ENCODE measurements at places on chromosomes 13 and 19. TPM values are rescaled to one million over a fixed set of nuclear protein-coding genes. Genes with fewer than 3 reads are reported as not detected.
A peak's percentile ranks its signal among the peaks of the same experiment; 100 is the strongest.

Gene LINGO3
- not detected for total RNA-seq

Gene CCNA1
- total RNA-seq: 0.59 TPM

Gene SIRT6
- 7.7 TPM for total RNA-seq

Gene ZFR2
- total RNA-seq: not detected

Gene C13orf46
- not detected for total RNA-seq

Gene PTGER1
- not detected for total RNA-seq

Gene ELSPBP1
- not detected for total RNA-seq

Gene PRODH2
- not detected for total RNA-seq

Gene FAM32A
- 128 TPM for total RNA-seq

Gene ZNF491
- not detected for total RNA-seq

DNA sequence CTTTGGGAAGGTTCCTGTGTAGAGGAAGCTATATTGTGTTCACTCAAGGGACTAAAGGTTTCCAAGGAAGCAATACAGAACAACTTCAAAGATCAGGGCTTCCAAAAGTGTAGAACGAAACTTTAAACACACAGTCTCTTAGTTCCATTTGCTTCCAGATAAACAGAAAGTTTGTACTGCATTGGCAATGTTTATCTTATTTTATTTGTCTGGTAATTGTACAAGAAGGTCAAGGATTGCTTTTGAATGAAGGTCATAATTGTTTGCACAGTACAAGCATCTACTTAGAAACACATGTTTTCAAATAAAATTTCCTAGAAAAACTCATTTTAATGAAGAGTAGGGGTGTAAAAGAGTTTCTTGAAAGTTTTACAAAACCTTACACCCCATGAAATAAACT is 712.7 kb upstream of the SGCG start:
- DNase-seq: no peak

GRCh38 chr13:52925251-52925650 is 76.8 kb upstream of the PCDH8 start:
- DNase-seq: peak; percentile 84

GRCh38 chr19:13195678-13196077 is 45.5 kb downstream of the IER2 start:
- no peak for DNase-seq

- DNase-seq: peak; percentile 50
These were observed 45.8 kb downstream of the RUBCNL start for GRCh38 chr13:46341112-46341711.

- no peak for DNase-seq
These were observed 451.7 kb downstream of the PCDH9 start for GRCh38 chr13:66778461-66778860.

DNA sequence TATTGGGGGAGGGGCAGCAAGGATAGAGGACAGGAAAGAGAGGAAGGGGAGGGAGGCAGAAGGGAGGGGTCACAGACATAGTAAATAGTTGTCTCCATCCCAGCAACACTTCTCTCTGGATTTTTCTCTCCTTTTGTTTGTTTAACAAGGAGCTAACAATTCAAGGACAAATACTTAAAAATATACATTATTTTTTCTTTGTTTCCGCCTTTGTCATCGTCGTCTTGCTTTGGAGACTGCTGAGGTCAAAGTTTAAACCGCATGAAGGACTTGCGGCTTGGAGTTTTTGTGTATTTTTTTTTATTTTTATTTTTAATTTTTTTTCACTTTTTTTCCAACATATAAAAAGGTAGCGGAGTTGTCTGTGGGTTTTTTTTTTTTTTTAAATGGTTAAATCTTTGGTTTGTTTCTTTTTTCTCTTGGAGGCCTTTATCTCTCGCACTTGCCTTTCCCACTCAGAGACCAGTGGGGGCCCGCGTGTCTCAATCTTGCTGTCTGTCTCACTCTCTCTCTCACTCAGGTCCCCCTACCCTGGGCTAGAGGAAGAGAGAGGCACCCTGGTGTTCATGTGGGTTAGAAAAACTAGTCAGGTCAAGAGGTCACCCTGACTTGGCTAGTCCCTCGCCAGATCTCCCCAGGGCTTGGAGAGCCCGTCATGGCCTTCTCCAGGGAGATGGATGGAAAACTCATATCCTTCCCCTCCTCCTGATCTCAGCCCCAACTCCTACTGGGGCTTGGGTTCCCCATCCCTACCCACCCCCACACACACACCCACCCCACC is 11.0 kb downstream of the ZNF574 start:
- peak; percentile 40 for DNase-seq

- DNase-seq: no peak
These were observed 11.8 kb upstream of the DIAPH3 start for GRCh38 chr13:60175571-60175970.

GRCh38 chr13:49216334-49216733 is 3.8 kb upstream of the MLNR start:
- DNase-seq: no peak

GRCh38 chr13:52899206-52899605 is 50.8 kb upstream of the PCDH8 start:
- DNase-seq: no peak

DNA sequence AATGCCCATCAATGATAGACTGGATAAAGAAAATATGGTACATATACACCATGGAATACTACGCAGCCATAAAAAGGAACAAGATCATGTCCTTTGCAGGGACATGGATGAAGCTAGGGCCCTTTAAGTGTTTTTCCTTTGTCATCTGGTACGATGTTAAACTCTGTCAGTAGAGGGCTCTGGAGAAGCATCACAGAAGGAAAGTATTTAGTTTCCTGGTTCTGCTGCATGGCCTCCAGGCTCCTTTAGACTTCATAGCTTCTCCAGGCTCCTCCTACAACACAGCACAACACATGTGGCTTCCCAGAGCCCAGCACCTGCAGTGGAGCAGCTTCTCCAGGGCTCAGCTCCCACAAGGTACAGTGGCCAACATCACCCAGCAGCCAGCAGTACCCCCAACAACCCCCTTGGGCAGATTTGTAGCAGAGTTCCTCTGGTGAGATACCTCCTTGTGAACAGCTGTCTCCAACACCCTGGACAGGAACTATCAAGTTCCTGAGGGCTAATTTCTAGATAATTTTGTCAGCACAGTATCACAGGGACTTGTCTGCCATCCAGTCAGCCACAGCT is 63.4 kb downstream of the KCTD12 start:
- no peak for DNase-seq

- DNase-seq: no peak
These were observed 3.5 kb upstream of the RPS9 start for GRCh38 chr19:54197121-54197520.

DNA sequence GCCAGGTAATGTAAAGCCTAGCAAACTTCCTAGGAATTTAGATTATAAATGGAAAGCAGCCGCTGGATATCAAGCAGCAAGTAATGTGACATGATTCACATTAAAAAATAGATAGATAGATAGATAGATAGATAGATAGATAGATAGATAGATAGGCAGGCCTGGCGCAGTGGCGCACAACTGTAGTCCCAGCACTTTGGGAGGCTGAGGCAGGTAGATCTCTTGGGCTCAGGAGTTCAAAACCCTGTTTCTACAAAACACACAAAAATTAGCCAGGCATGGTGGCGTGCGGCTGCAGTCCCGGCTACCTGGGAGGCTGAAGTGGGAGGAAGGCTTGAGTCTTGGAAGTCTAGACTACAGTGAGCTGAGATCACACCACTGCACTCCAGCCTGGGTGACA is 236.9 kb downstream of the SLITRK6 start:
- DNase-seq: no peak

DNA sequence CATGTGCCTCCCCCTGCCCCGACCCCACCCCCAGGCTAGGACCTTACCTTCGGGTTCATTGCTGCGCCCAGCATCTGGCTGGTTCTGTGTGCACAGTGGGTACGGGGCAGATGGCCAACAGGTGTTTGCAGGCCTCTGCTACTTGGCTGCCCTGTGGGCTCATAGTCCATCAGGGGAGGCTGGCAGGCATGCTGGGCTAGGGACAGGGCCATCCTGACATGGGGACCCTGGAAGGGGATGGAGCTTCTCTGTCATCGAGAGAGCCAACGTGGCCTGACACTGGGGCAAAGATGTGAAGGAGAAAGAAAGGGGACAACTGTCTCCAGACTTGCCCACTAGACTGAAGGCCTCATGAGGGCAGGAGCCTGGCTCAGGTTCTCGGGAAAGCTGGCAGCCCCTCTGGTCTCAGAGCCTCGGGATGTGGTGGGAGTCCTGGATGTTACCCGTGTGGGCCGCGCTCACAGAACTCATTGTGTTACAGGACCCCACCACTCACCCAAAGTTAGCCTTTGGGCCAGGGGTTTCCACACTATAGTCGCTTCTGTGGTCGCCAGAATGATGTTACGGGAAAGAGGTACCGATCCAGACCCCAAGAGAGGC is 4.7 kb downstream of the ZNF536 start:
- DNase-seq: no peak

GRCh38 chr13:80555796-80556678 is 215.1 kb upstream of the SPRY2 start:
- no peak for DNase-seq

- peak; percentile 57 for DNase-seq
These were observed at the start of gene FAM124A for GRCh38 chr13:51222037-51222685. Gene FAM124A (plus strand): TSS chr13:51222398. CDS start chr13:51222502, 104 bp downstream.

All from MG63 (cell line).